ENCODE measurements at places on chromosomes 13 and 19.

DNA sequence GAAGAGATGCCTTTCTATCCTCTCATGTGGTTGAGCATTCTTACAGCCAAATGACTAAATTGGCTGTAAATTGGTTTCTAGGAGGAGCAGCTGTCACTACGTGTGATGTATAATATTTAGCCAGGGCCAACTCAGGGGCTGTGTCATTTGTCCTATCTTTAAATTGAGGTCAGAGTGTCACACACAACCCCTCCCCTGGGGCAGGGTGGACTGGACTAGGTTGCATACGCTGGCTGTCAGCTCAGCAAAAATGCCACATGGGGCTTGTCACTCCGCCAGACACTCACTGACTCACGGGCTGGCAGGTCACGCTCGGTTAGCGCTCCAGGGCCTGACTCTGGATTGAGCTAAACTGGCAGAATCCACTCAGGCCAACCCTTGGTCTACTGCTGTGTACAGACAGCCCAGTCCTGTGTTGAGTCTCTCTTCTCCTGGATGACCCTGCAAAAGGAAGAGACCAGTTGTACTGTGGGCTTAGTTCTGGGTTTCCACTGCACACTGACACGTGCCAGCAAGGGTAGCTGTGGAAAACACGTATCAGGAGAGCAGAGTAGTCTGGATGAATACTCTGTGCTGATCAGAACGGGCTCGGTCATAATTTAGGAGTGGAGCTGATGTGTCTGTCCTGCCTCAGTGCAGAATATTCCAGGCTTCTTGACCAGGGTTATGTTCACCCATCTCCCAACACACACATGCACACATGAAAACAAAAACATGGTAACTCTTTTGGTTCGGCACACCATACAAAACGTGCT, 29.1 kb downstream of the SHISA2 start:
- DNase-seq = peak; percentile 73

GRCh38 chr19:11382898-11383705, 1.0 kb downstream of the EPOR start:
- DNase-seq = peak; percentile 62

- no peak for DNase-seq
Measured at GRCh38 chr13:100100115-100100879, 11.4 kb downstream of the PCCA start.

GRCh38 chr13:48655291-48655690, 1.6 kb downstream of the CYSLTR2 start:
- DNase-seq = no peak

DNA sequence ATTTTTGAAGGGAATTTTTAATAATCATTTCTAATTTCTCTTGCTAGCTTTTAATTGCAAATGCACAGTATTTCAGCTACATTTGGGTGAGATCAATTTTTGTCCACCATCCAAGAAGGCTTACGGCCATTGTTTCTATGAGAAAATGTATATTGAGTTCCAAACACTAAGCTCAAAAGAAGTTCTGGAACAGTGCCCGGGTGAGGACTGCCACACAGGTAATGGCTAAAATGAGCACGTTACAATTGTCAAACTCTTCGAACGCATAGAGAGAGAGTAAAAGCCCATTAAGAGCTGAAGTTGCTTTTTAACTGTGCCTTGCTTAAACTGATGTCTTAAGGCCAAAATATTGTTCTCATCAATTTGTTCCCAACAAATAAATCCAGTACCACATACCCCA, 755.0 kb downstream of the DIAPH3 start:
- DNase-seq = no peak

DNA sequence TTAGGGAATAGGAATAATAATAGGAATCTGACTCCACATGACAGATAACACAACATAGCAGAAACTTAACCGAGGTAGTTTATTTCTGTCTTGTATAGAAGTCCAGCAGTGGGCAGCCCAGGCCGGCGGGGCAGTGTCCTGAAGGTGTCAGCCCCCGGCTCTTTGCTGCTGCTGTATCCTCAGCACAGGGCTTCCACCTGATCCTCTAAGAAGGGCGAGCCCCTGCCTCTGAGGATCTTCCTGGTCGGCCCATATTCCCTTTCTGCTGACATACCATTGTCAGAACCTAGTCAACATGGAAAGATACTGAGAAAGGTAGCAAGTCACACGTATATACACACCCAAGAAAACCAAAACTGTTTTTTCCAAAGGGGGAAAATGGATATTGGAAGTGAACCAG, 56.2 kb upstream of the GPR183 start:
- no peak for DNase-seq

GRCh38 chr19:6682607-6683128, 12.7 kb upstream of the TNFSF14 start:
- DNase-seq = no peak

DNA sequence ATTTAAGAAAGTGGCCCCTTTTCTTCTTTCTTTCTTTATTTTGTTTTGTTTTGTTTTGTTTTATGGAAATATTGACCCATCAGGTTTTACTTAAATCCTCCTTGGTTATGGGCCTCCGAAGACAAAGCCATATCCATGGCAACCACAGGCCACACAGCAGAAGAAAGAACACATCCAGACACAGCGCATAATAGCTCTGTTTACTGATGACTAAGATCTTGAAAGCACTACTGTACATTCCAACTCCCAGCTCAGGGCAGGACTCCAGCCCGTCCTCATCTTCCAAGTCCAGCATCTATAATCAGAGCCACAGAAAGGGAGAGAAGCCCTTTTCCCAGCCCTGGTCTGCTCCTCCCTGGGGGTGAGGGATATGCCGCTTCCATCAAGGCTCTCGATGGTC, 84.3 kb downstream of the NUFIP1 start:
- no peak for DNase-seq

DNA sequence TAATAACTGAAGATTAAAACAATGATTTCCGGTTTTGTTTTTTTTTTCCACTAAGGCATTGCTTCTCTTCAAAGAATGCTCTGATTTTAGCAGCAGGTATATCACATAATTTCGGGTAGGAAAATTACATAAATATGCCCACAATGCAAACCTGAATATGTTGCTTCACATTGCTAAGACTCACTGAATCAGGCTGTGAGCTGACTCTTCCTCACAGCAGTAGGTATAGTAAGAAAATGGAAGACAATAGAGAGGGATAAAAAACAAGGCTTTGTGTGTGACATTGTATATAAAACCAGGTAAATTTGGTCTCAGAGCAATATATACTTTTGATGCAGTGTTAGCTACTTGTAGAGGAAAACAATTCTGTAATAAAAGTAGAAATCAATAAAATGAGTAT, 1355.0 kb downstream of the OLFM4 start:
- DNase-seq = no peak

- DNase-seq = no peak
Measured at GRCh38 chr19:5561559-5561958, 6.2 kb downstream of the TINCR start.

- DNase-seq = peak; percentile 75
Measured at GRCh38 chr13:66994097-66994496, 236.0 kb downstream of the PCDH9 start.

- DNase-seq = no peak
Measured at GRCh38 chr13:109794095-109794494, 7.7 kb upstream of the IRS2 start.

- DNase-seq = no peak
Measured at GRCh38 chr13:68923995-68924394, 1183.6 kb upstream of the ATXN8OS start.

GRCh38 chr19:57803594-57804325, 11.0 kb downstream of the ZNF552 start:
- DNase-seq = peak; percentile 66

- DNase-seq = no peak
Measured at GRCh38 chr13:106681536-106681935, 113.6 kb upstream of the ARGLU1 start.

DNA sequence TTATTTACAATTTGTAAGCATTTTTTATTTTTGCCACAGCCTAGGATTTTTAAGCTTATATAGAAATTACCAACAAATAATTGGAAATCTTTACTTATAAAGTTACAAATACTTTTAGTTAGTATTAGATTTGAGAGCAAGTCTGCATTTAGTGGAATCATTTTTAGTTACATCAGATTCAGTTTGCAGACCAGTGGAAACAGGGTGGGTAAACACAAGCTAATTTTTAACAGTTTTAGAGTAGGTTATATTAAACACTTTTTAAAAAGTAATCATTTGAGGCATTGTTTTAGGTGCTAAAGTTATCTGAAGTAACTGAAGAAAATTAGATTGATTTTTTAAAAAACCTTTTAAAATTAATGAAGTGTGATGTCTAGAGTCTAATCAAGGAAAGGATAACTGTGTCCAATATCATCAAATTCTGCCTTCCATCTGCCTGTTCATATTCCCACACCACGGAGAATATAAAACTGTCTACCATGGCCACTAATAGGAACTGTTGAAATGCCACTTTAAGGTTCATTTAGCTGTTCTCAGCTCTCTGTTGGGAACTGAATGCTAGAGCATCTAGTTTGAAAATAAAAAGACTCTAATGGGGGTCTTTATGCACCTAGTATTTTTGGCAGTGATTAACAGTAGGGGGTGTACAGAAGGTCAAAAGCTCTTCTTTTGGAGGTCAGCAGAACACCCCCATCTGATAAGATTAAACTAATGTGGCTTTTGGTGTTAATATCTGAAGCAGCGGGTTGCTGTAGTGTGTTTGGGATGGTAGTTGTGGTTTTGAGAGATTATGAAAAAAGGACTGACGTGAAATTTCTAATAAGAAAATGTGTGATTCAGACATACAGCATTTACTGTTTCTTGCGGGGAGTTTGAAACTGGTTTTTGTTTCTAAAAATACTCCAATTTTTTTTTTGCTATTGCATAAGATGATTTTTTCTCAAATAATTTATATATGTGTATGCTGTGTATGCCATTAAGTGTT, 66.5 kb downstream of the NDFIP2 start:
- no peak for DNase-seq

- no peak for DNase-seq
Measured at GRCh38 chr13:38338089-38338488, 11.6 kb upstream of the UFM1 start.

- DNase-seq = no peak
Measured at GRCh38 chr19:41116261-41116660, 2.0 kb downstream of the CYP2F1 start.

DNA sequence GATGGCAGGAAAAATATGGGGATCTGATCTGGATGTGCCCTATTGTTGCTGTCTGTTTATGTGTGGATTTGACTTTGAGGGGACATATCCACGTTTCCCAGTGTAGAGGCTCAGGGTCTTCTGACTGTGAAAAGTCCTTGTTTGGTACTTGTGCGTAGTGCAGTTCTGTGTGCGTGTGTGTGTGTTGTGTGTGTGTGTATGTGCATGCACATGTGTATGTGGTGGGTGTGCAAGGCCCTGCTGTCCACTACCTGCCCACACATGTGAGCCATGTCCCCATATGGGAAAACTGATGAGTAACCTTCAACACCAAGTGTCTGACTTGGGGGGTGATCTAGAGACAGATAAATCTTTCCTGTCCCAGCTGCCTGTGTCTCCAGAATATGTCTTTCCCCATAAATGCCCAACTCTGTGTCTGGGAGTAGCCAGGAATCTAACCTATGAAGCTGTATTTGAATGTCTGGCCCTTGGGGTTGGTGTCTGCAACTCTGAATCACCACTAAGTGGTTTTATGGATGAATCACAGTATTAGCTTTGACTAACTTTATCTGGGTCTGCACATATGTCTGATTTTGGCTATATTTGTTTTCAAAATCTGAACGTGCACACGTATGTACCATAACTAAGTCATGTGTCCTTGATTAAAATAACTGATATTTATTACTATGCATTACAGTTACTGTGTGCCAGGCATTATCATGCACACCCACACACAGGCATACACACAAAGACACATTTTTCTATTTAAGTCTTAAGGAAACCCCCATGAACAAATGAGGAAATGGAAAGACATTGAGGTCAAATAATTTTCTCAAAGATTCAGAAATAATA, 17.4 kb downstream of the KLK2 start:
- DNase-seq = no peak

- no peak for DNase-seq
Measured at GRCh38 chr13:27036236-27036981, 135.2 kb downstream of the USP12 start.

DNA sequence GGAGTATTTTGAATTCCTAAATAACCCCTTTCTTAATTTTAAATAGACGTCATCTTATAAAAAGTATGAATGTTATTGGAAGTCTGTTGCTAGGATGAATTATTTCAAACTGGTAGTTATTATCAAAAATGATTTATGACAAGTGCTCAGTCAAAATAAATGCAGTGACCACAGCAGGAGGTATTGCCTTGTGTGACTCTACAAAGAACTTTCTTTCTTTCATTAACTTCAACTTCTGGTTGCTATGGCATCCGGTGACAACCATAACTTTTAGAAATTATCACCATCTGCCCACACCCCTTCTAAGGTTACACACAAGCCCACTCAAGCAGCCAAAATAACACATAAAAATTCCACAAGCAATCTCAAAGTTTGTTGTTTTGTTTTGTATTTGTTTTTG, 189.9 kb downstream of the DACH1 start:
- DNase-seq = peak; percentile 30

- DNase-seq = no peak
Measured at GRCh38 chr13:109680288-109680687, 106.1 kb downstream of the IRS2 start.

GRCh38 chr19:22882797-22883196, 50.7 kb downstream of the ZNF723 start:
- no peak for DNase-seq

- DNase-seq = no peak
Measured at GRCh38 chr19:19155495-19156219, 14.4 kb downstream of the MEF2B start.

- DNase-seq = peak; percentile 98
Measured at GRCh38 chr19:9934132-9934950, 2.0 kb downstream of the OLFM2 start.

- no peak for DNase-seq
Measured at GRCh38 chr13:41928323-41928722, 32.6 kb downstream of the VWA8 start.

GRCh38 chr13:34678154-34678553, 263.9 kb upstream of the NBEA start:
- no peak for DNase-seq

GRCh38 chr13:50198508-50198907, 183.3 kb downstream of the KCNRG start:
- no peak for DNase-seq

GRCh38 chr19:31461814-31462539, 112.7 kb upstream of the TSHZ3 start:
- DNase-seq = no peak

DNA sequence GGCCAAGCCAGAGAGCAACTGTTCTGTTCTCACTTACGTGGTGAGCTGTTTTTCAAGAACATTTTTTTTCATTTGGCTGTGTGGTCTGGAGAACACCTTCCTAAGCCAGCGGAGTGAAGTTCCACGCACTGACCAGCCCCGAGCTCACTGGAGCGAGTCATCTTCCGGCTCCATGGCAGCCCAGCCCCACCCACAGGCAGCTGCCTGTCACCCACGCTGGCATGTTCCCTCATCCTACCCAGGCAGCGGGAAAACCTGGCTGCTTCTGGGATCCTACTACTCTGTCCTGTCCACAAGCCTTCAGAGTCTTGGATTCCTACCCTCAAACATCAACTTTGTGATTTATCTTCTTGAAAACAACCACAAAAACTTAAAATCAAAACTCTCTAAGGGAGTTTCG, 76.2 kb downstream of the GGACT start:
- DNase-seq = no peak

GRCh38 chr19:6056801-6057650, 53.3 kb downstream of the RFX2 start:
- no peak for DNase-seq

- no peak for DNase-seq
Measured at GRCh38 chr13:96650301-96650886, 343.9 kb downstream of the OXGR1 start.

Data from nephron progenitor cell (in vitro differentiated cells).